Heart left ventricle (tissue), 16 donors: ENCODE measurements at places on chromosomes 12 and 14.

GRCh38 chr14:52789118-52789517 lies 2.3 kb downstream of the GNPNAT1 start:
- H3K27me3 ChIP-seq: no peaks in the 10 kb centered on the region
- DNase-seq: no peak
- H3K36me3 ChIP-seq: no peaks in the 10 kb centered on the region

- no peak for DNase-seq
- H3K36me3 ChIP-seq: no peaks in the 10 kb centered on the region
- no peak overlapping the region for H3K4me3 ChIP-seq
- H3K27ac ChIP-seq: no peak overlapping the region
- H3K27me3 ChIP-seq: no peaks in the 10 kb centered on the region
- no peaks in the 10 kb centered on the region for H3K4me1 ChIP-seq
These were observed 509.6 kb upstream of the USP15 start for GRCh38 chr12:61750604-61751003.

DNA sequence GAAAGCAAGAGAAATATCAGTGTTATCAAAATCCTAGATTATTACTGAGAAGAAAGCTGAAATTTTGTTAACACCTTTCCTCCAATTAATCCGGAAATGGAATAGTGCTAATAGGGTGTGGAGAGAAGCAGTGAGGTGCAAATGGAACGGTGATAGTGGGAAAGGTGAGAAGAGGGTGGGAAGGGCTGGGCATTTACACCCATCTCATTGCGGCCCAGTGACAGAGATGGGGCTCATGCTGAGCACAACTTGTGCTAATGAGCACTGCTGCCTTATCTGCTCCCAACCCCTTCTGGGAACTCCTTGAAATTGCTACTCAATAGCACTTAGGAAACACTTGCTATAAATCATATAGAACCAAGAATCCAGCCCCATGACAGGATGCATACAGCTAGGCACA lies 94.4 kb downstream of the PTPRR start:
- H3K36me3 ChIP-seq: no peaks in the 10 kb centered on the region
- H3K27me3 ChIP-seq: no peaks in the 10 kb centered on the region
- no peak for DNase-seq
- H3K4me3 ChIP-seq: no peak overlapping the region

DNA sequence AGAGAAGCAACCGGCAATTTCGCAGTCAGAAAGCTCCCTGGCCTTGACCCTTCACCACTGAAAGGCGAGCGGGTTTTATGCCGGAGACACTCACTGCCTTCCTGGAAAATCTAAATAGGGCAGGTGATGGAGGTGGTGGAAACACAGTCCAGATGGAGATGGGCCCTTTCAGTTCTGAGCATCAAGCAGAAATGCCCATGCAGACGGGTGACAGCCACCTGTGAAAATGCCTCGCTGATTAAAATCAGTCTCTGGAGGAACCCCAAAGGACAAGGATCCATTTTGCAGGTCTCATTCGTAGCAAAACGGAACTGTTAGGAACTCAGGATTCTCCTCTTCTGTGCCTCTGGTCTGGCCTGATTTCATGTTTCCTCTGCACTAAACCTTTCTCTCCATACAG lies 74.2 kb downstream of the FZD10 start:
- no peak overlapping the region for H3K4me3 ChIP-seq
- no peaks in the 10 kb centered on the region for H3K4me1 ChIP-seq
- no peak for DNase-seq
- H3K27ac ChIP-seq: no peak overlapping the region
- H3K36me3 ChIP-seq: no peaks in the 10 kb centered on the region
- H3K27me3 ChIP-seq: peaks cover 9% of the 10 kb centered on the region

DNA sequence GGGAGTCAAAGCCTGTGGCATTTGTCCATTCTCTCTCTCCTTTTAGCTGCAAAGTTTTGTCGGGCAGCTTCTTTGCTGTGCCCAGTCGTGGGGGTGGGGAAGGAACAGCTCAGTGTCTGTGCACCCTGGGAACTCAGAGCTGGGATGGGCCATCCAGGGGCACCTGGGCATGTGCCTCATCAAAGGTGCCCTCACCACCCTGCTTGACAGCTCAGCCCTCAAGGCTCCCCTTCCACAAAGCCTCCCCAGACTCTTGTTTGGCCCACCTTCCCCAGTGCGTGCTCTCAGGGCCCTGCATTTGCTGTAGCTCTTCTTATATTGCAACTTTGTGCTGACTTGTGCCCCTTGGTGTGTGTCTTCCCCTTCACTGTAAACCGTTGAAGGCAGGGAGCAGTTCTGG lies 112.6 kb downstream of the ESRRB start:
- H3K27me3 ChIP-seq: no peaks in the 10 kb centered on the region
- DNase-seq: no peak
- no peaks in the 10 kb centered on the region for H3K4me1 ChIP-seq
- H3K4me3 ChIP-seq: no peak overlapping the region
- H3K27ac ChIP-seq: no peak overlapping the region

GRCh38 chr12:73421832-73422231 lies 1115.8 kb upstream of the ATXN7L3B start:
- H3K4me3 ChIP-seq: no peak overlapping the region
- no peak for DNase-seq
- H3K27ac ChIP-seq: no peak overlapping the region
- H3K36me3 ChIP-seq: no peaks in the 10 kb centered on the region

DNA sequence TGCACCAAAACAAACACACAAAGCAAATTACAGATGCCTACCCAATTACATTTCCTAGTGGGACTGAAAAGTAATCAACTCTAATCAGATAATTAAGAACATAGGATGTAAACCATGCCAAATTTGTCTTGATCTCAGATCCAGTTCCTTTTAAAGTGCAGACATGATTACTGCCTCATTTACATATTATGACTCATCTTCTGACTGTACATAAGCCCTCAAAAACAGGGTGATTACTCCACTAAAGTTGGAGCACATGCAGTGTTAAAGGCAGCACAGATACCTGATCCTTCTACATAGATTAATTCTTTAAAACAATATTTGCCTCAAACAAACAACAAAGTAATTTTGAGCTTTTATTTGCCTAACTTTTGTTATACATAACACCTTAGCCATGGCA lies 337.2 kb downstream of the RPS29 start:
- no peak overlapping the region for H3K27ac ChIP-seq
- no peaks in the 10 kb centered on the region for H3K36me3 ChIP-seq
- no peak for DNase-seq
- H3K4me1 ChIP-seq: no peaks in the 10 kb centered on the region
- no peaks in the 10 kb centered on the region for H3K27me3 ChIP-seq
- no peak overlapping the region for H3K4me3 ChIP-seq

DNA sequence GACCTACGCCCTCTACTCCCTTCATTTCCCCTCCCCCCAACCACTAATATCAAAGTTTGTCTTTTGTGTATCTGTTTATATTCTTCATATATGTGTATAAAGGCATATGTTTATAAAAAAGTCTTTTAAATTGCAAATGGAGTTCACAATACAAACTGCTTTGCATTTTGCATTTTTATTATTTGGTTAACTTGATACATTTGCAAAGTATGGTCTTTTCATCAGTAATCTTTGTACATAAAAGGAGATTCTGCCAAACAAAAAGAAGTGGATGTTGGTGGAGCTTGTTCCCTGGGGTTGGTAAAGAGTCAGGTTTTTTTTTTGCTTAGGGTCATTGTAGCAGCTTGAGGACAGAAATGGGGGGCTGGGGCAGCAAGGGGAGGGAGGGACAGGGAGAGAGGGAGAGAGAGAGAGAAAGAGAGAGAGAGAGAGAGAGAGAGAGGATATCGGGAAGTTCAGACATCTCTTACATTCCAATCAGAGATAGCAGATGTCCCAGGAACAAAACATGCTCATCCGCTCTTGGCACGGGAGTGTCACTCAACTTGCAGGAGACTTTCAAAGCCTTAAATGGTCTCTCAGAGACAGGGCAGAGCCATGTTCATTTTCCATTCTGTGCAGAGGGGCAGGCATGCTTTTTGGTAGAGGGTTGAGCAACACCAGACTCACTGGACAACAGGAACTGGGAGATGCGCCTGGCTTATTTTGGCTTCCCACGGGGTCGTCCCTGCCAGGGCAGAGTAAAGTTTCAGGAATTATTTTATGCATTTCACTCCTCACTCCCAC lies 44.8 kb upstream of the TBX5 start:
- no peak overlapping the region for H3K27ac ChIP-seq
- no peaks in the 10 kb centered on the region for H3K36me3 ChIP-seq
- DNase-seq: no peak
- H3K4me1 ChIP-seq: peaks cover 9% of the 10 kb centered on the region

- no peak overlapping the region for H3K4me3 ChIP-seq
- H3K27ac ChIP-seq: no peak overlapping the region
- H3K27me3 ChIP-seq: no peaks in the 10 kb centered on the region
- no peaks in the 10 kb centered on the region for H3K36me3 ChIP-seq
- no peaks in the 10 kb centered on the region for H3K4me1 ChIP-seq
- no peak for DNase-seq
These were observed 358.6 kb downstream of the DUSP6 start for GRCh38 chr12:88993651-88994050.

GRCh38 chr12:14452865-14453264 lies 87.4 kb downstream of the ATF7IP start:
- no peaks in the 10 kb centered on the region for H3K27me3 ChIP-seq
- peaks cover 65% of the 10 kb centered on the region for H3K36me3 ChIP-seq
- no peak overlapping the region for H3K27ac ChIP-seq
- H3K4me3 ChIP-seq: no peak overlapping the region
- H3K4me1 ChIP-seq: peaks cover 3% of the 10 kb centered on the region

- no peaks in the 10 kb centered on the region for H3K36me3 ChIP-seq
- no peaks in the 10 kb centered on the region for H3K4me1 ChIP-seq
- no peak for DNase-seq
- H3K4me3 ChIP-seq: no peak overlapping the region
These were observed 222.8 kb downstream of the EGLN3 start for GRCh38 chr14:33728010-33728498.

- no peak for DNase-seq
- no peak overlapping the region for H3K27ac ChIP-seq
- H3K36me3 ChIP-seq: no peaks in the 10 kb centered on the region
- H3K4me3 ChIP-seq: no peak overlapping the region
- H3K4me1 ChIP-seq: no peaks in the 10 kb centered on the region
- H3K27me3 ChIP-seq: no peaks in the 10 kb centered on the region
These were observed 225.7 kb upstream of the AMIGO2 start for GRCh38 chr12:47305464-47305863.

- no peak overlapping the region for H3K4me3 ChIP-seq
- no peak for DNase-seq
- no peaks in the 10 kb centered on the region for H3K27me3 ChIP-seq
- no peaks in the 10 kb centered on the region for H3K4me1 ChIP-seq
These were observed 170.5 kb downstream of the IPO8 start for GRCh38 chr12:30525171-30525570.

GRCh38 chr12:104049903-104050356 lies at the start of gene GLT8D2:
Gene GLT8D2, minus strand, starts transcription at chr12:104050187. Its CDS starts 30,539 bp downstream, at chr12:104019648.
- H3K36me3 ChIP-seq: no peaks in the 10 kb centered on the region
- H3K4me1 ChIP-seq: no peaks in the 10 kb centered on the region
- DNase-seq: peak; percentile 75
- peak within 1 kb of the TSS; percentile 67 for H3K27ac ChIP-seq
- H3K27me3 ChIP-seq: no peaks in the 10 kb centered on the region

DNA sequence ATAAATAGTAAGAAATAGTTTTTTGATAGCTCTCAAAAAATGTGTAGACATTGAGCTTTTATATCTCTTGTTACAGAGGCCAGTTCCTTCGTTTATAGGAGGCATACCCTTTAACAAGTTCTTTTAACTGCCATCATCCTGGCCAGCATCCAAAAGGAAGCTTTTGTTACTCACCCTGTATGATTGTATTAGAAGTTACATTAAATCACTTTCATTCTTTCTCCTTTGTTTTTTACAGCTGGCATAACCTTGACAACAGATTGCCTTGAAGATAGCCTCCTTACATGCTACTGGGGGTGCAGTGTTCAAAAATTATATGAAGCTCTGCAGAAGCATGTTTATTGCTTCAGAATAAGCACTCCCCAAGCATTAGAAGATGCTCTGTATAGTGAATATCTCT lies 20.1 kb downstream of the CGRRF1 start:
- no peak overlapping the region for H3K27ac ChIP-seq
- DNase-seq: no peak
- peaks cover 5% of the 10 kb centered on the region for H3K4me1 ChIP-seq
- no peak overlapping the region for H3K4me3 ChIP-seq
- H3K36me3 ChIP-seq: no peaks in the 10 kb centered on the region

DNA sequence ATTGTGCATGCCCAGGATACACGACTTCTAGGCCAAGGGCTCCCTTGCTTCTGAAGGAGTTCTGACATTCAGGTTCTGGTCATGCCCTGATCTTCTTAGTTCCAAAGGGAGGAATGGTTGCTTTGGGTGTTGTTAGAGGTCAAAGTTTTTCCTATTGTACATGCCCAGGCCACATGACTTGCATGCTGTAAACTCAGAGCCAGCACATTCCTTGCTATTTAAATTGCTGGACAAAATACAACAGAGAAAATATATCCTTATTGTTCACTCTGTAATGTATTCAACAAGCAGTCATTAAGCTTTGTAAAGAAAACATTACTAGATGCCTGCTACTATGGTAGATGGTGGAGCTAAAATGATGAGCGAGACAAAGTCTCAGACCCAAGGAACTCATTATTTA lies 71.2 kb upstream of the COCH start:
- no peak overlapping the region for H3K27ac ChIP-seq
- H3K36me3 ChIP-seq: no peaks in the 10 kb centered on the region
- H3K4me1 ChIP-seq: no peaks in the 10 kb centered on the region
- H3K27me3 ChIP-seq: no peaks in the 10 kb centered on the region

- no peak for DNase-seq
- no peaks in the 10 kb centered on the region for H3K4me1 ChIP-seq
- H3K27ac ChIP-seq: no peak overlapping the region
- H3K27me3 ChIP-seq: no peaks in the 10 kb centered on the region
- H3K4me3 ChIP-seq: no peak overlapping the region
These were observed 278.5 kb downstream of the ADAMTS20 start for GRCh38 chr12:43273467-43273866.

DNA sequence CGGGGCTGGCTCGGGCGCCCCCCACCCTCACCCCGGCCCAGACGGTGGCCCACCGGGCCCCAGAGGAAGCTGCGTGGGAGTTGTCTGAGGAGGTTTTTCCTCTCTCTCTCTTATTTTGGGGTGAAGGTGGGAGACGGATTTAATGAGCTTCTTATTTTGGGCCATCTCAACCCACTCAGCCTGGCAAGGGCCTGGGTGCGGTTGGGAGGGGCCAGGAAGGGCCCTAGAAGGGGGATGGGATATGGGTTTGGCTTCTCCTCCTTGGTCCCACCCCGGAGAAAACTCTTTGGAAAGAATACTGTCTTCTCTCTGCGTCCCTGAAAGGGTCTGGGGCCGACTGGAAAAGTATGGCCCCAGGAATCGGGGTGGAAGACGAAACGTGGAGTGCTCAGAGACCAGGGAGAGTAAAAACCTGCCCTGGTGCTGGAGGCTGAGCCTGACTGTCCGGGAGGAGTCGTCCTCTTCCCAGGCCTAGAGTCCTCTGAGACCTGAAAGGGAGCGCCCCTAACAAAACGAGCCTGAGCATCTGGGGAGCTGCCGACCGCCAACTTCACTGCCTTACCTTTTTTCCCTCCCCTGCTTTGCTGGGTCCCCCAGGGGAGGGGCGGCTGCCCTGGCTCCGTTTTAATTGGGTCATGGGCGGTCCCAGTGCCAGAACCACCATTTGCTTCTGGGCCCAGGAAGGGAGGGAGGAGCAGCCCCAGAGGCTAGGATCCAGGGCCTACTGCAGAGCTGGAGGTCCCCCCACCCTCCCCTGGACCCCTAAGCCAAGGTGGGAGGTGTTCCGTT lies 1.6 kb downstream of the MMP14 start:
- DNase-seq: peak; percentile 69
- peak overlapping the region; percentile 70 for H3K4me3 ChIP-seq
- H3K4me1 ChIP-seq: peaks cover 33% of the 10 kb centered on the region
- no peaks in the 10 kb centered on the region for H3K27me3 ChIP-seq
